ENCODE measurements at places on chromosomes 3 and 15. TPM values are rescaled to one million over a fixed set of nuclear protein-coding genes. Genes with fewer than 3 reads are reported as not detected.

- no peak for DNase-seq
These were observed 494.5 kb upstream of the RGMA start for GRCh38 chr15:93583552-93583951.

Gene RASL12
- total RNA-seq, result 14.0 TPM

GRCh38 chr3:136990826-136991225 is 33.0 kb downstream of the IL20RB start:
- no peak for DNase-seq

DNA sequence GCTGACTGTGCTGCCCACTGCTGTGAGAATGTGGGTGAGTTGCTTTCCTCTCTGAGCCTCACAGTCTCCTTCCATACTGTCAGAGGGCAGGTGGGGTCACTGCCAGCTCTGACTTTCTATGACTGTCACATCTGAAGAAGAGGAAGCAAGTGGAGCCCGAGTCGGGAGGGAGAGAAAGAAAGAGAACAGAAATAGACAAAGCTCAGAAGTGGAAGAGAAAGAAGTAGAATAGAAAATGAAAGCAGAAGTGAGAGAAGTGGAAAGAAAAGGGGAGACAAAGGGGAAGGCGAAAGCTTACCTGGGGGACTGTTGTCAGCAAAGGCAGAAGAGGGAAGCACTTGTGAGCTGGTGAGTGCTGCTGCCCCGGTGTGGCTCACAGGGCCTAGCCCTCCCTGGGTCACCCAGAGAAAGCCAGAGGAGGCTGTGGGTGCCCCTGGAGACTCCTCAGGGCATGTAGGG is 57.9 kb downstream of the EPHB1 start:
- DNase-seq, result no peak

DNA sequence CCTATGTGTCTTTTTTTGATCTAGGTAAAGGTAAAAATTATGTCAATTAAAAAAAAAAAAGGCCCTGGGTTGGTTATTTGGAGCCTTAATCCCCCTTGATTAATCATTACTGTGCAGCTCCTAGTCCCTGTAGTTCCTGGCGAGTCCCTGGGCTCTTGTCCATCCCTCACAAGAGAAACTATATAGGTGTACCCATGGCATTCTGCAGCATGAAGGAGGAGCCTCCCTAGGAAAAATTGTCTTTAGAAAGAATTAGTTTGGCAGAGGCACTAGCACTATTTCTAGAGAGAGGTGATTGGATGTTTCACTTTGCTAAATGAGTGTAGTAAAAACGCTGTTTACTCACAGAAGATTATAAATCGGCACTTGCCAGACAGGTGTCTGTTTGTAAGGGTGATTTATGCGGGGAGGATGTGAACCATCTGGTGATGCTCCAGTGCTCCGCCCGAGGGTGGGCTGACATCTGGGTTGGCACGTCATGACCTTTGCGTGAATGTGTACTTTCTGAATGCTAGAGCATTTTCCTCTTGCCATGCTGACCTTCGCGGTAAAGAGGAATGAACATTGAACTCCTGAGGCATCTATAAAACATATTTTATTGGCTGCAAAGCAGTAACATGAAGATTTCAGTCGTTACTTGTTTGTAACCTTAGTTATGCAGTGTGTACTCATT is 12.6 kb downstream of the PLCL2 start:
- DNase-seq, result no peak

GRCh38 chr3:39126532-39127071 is 19.1 kb downstream of the TTC21A start:
- DNase-seq, result no peak

DNA sequence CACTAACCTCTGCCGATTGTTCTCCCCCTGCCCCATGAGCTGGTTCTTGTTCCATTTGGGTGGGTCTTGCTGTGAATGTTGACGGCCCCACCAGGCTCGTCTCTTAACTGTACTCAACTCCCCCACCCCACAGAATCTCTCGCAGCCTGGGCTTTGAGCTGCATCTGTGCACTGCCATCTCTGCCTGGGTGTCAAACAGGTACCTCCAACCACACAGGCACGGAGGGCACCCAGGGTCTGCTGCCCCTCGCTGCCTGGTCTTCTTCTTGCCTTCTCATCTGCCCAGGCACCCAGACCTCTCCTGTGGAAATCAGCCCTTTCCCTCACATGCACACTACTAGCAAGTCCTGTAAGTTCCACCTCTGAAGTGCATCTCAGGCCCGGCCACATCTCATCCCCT is 10.1 kb downstream of the TLR9 start:
- DNase-seq, result no peak

Data from mesothelial cell of epicardium (in vitro differentiated cells).